ENCODE measurements at places on chromosomes 2 and 18.

- DNase-seq = no peak
Observed at GRCh38 chr2:157810037-157810436, 66.1 kb downstream of the ACVR1 start.

DNA sequence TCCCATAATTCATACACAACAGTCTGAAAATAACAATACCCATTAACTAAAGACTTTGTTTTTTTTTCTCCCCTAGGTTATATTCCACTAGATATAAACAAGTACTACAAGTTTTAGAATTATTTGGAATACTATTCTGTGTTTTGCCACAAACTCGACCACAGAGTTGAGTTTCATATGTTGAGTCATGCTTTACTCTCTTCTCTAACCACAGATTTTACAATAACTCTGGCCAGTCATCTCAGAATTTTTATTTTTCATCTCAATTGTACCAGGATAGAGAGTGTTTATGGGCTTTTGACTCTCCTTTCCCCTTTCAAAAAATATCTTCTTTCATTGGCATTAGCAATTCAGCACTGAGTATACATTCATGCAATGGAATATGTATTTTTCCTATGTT lies 348.7 kb upstream of the GALNT5 start:
- DNase-seq = no peak

DNA sequence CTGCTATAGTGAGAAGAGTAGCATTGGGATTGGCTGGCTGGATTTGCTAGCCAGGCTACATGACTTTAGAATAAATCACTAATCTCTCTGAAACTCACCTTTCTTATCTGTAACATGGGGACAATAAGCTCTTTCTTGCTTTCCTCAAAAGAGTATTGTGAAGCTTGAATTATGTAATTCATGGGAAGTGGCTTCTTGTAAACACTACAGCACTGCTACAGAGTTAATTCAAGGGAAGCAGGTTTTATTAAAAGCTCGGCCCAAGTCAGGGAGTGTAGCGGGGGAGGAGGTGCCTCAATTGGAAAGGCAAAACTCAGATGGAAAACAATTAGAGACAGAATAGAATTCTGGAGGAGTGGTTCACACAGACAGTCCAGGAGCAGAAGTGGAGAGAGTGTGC lies 100.9 kb upstream of the CELF4 start:
- no peak for DNase-seq

DNA sequence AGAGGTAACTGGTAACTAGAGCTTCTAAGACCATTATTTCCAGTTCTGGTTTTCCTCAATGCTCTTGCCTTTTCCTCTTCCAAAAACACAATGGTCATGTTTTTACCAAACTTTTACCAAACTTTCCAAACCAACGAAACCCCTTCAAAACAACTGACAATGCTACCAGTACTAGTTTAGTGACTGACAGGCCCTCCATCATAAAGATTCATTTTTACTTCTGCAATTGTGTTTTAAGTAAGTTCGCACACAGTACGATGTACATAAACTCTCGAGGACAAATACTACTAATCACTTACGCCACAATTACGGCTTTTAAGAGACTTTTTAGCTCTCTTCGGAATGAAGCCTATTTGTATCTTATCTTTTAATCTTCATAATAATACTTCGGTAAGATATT lies 900 bp downstream of the C18orf32 start:
- no peak for DNase-seq

DNA sequence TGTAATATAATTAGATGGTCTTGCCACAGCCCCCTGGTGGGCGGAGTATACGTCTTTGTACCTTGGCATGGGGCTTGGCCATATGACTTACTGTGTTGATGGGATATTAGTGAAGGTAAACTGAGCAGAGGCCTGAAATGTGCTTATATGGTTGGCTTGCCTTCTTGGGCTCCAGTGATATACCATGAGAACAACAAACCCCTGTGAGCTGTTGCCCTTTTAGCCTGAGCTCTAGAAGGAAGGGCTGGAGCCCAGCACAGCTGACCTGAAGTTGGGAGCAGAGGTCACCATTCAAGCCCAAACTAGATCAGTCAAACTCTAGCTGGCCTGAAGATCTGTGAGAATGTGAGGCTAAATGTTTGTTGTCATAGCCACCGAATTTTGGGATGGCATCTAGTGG lies 75.2 kb upstream of the CD302 start:
- peak; percentile 29 for DNase-seq

DNA sequence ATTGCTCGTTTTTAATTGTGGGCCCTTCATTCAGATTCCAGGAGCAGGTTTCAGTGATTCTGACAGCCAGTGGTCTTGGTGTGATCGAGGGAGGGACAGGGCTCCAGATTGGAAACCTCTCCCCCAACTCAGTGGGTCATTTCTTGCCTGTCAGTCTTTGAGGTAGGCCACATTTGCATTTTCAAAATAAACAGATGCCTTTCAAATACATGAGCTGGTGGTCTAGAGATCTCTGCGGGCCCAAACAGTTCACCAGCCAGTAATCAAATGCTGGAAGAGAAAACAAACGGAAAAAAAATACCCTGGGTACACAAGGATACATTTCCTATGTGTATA lies 210.4 kb upstream of the SP5 start:
- DNase-seq = no peak

DNA sequence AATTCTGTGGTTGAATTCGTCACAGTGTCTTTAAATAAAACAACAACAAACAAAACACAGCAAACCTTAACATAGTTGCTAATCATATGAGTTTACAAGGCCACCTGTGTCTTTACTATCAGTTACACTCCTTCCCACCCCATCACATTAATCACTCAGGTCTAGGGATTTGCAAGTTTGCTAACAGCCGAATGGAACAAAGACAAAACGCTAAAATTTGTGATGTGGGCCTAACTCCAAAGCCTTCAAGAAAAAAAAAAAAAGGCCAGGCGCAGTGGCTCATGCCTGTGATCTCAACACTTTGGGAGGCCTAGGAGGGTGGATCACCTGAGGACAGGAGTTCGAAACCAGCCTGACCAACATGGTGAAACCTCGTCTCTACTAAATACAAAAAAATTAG lies 566 bp upstream of the POLI start:
- no peak for DNase-seq

- DNase-seq = no peak
Observed at GRCh38 chr2:32358111-32358482, 1.3 kb downstream of the BIRC6 start.
